Fibroblast of skin of left biceps (primary cell): ENCODE measurements at places on chromosomes 12 and 14.

- DNase-seq = no peak
These were observed 35.0 kb downstream of the GNPTAB start for GRCh38 chr12:101795786-101796185.

DNA sequence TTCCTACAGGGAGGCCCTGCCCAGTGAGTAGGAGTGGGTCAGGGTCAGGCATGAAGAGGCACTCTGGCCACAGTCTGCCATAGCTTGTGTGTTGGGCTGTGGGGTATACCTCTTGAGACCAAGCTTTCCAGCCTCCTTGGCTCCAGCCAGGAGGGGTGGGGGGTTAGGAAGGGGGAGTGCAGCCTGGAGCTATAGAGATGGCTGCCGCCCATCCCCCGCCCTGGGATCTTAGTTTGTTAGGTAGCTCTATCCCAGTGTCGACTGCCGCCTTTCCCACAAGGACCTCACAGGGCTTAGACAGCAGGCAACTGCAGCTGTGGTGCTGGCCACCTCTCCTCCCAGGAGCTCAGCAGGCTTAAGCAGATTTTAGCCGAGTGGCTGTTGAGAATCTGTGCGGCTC lies 216.4 kb downstream of the PLCZ1 start:
- no peak for DNase-seq

GRCh38 chr12:13033476-13033875 lies 10.7 kb upstream of the FAM234B start:
- no peak for DNase-seq

- no peak for DNase-seq
These were observed 53.5 kb upstream of the DIO3 start for GRCh38 chr14:101507836-101508150.

DNA sequence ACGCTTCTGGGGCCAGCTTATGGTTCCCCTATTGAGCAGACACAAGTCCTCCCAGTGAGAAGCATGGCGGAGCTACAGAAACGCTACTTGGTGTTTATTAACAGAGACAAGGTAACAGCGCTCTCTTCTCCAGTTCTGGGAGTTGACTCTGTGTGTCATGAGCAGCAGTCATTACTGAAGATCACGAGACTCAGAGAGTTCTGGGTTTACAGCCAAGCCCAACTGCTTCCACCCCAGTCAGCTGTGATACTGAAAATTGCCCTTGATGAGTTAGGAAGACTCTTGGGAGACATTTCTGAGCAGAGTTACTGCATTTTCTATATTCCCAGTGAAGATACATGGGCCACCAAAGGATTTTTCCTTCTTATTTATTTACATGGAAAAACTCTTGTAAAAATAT lies 48.6 kb downstream of the CFAP251 start:
- no peak for DNase-seq

GRCh38 chr14:84250893-84251292 lies 1279.1 kb upstream of the FLRT2 start:
- no peak for DNase-seq

- DNase-seq = no peak
These were observed 34.9 kb upstream of the FBXO21 start for GRCh38 chr12:117225179-117225578.

- no peak for DNase-seq
These were observed 395.3 kb downstream of the AEBP2 start for GRCh38 chr12:19834592-19834991.
